ENCODE measurements at places on chromosomes 2 and 18.

GRCh38 chr2:162967147-162967546 lies 128.6 kb upstream of the KCNH7 start:
- no peak for DNase-seq

GRCh38 chr2:47728551-47728950 lies 54.4 kb upstream of the MSH6 start:
- no peak for DNase-seq

- DNase-seq = no peak
These were observed 82.6 kb upstream of the ALPP start for GRCh38 chr2:232295971-232296370.

DNA sequence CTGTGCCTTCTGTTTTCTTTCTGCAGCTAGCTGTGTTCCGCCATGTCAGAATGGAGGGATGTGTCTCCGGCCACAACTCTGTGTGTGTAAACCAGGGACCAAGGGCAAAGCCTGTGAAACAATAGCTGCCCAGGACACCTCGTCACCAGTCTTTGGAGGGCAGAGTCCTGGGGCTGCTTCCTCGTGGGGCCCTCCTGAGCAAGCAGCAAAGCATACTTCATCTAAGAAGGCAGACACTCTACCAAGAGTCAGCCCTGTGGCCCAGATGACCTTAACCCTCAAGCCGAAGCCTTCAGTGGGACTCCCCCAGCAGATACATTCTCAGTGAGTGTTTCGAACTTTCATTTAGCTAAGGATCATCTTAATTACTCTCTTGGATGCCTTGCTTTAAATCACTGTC lies 74.1 kb downstream of the LTBP1 start:
- no peak for DNase-seq

DNA sequence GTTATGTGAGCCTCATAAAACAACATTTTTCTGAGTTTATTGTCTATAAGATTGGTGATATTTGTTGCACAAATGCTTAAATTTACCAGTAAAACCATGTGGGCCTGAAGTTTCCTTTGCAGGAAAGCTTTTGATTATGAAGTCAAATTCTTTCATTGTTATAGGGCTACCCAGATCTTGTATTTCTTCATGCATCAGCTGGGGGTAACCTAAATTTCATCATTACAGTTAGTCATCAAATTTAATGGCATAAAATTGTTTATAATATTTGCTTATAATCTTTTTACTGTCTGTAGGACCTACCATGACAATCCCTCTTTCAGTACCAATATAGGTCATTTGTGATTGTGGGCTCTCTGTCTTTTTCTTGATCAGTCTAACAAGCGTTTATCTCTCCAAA lies 47.8 kb downstream of the SMAD2 start:
- DNase-seq = no peak

DNA sequence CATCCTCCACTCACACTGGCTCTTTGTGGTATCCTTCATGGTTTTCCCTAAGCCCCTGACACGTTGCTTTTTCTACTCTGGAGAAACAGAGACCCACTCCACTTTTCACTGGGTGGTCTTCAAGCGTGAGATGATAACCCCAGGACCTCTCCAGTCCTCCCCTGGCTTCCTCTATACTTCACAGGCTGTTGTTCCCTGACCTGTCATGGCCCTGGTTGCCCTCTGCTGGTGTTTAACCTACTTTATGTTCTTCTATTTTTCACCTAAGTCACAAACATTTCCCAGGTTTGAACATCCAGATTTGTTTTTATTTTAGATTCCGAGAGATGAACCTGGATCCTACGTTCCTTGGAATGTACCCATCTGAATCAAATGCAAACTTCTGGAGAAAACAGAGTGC lies 84.5 kb downstream of the AOX1 start:
- DNase-seq = no peak

GRCh38 chr2:42238644-42239288 lies 69.6 kb downstream of the EML4 start:
- no peak for DNase-seq

- DNase-seq = no peak
These were observed 12.5 kb downstream of the SNORC start for GRCh38 chr2:232882505-232883115.

GRCh38 chr2:29443627-29444026 lies 328.4 kb downstream of the CLIP4 start:
- no peak for DNase-seq

- DNase-seq = no peak
These were observed 204.6 kb downstream of the MTX2 start for GRCh38 chr2:176473851-176474250.

DNA sequence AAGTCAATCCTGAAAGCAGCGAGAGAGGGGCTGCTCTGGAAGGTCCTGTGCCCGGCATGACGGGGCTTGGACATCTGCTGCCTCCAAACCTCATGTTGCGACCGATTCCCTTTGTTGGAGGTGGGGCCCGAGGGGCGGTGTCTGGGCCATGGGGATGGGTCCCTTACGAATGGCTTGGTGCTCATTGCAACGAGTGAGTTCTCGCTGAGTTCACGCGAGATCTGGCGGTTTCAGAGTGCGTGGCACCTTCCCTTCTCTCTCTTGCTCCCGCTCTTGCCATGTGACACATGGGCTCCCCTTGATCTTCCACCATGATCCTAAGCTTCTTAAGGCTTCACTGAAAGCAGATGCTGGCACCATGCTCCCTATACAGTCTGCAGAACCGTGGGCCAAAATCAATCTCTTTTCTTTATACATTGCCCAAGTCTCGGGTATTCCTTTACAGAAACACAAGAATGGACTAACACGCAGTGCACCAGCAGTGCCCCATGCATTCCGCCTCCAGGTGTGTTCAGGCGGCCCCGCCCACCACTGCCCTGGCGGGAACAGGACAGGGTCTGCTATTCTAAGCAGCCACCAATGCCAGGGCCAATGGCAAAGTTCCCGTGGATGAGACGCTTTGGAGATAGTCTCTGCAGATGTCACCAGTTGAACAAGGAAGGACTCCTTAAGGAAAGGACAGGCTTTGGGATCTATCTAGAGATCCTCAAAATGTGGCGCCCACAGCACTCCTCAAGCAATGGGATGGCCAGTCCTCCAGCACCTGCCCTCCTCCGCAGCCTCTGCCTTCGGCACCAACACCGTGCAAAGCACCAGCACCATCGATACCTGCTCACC lies 63.4 kb downstream of the ZNF516 start:
- no peak for DNase-seq

GRCh38 chr18:41966943-41967342 lies 11.9 kb downstream of the PIK3C3 start:
- DNase-seq = no peak

DNA sequence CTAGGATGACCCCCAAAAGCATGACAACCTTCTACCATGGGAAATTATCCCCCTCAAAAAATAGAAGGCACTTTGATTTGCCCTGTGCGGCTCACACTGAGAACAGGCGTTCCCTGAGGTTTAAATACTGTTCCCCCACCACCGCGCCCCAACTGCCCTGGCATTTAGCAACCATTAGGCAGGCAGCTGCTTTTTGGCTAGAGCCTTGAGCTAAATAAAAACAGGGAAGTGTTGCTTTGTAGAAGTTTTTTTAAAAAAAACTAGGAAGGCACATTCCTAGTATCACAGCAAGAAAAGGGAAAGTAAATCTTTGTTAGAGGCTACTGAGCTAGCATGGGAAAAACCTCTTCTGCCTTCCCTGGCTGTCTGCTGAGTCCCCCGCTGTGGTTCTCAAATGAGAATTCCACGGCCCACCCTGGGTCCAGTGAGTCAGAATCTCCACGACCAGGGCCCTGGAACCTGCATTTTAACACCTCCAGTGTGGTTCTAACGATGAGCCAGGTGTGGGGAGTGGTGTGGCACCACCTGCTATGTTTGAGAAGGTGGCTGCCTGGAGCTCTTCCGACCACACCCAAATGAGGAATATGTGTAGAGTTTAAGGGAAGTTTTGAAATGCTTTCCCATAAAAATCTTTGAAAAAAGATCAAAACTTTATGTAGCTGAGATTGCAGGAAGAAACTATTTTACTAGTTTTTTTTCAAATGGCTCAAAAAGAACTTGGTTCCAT lies 66.4 kb downstream of the VIT start:
- no peak for DNase-seq

- no peak for DNase-seq
These were observed 12.2 kb downstream of the PLEK start for GRCh38 chr2:68377137-68377780.

DNA sequence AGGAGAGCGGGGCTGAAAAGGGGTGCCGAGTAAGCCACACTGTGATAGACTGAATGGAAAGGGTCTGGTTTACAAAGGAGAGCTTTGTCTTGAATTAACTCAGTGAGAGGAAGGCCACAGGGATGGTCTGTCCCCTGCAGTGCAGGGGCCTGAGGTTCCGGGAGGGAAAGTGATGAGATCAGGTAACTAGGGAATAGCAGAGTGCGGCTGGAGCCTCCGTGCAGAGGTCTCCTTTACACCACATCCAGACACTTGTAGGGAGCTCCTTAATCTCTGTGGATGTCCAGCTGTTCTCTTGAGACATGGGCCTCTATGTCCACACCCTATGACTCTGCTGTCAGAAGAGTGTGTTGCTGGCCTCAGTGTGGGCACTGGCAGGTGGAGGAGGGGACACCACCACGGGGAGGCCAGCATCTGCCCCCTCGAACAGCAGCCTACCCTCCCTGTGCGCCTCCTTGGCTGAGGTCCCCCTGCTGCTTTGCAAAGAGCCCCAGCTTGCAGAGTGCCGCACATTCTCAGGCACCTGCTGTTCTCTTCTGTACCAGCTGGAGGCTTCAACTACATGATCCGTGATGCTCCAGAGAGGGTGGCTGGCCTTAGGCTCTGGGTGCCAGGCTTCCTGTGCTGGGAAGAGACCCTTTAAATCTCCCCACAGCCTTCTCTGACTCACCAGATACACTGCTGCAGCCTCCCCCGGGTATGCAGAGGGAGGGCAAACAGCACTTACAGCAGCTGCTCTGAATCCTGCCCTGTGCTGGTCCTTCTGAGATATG lies 25.9 kb downstream of the ENOSF1 start:
- DNase-seq = no peak

GRCh38 chr18:75204732-75205513 lies 4.0 kb downstream of the PTGR3 start:
- no peak for DNase-seq

DNA sequence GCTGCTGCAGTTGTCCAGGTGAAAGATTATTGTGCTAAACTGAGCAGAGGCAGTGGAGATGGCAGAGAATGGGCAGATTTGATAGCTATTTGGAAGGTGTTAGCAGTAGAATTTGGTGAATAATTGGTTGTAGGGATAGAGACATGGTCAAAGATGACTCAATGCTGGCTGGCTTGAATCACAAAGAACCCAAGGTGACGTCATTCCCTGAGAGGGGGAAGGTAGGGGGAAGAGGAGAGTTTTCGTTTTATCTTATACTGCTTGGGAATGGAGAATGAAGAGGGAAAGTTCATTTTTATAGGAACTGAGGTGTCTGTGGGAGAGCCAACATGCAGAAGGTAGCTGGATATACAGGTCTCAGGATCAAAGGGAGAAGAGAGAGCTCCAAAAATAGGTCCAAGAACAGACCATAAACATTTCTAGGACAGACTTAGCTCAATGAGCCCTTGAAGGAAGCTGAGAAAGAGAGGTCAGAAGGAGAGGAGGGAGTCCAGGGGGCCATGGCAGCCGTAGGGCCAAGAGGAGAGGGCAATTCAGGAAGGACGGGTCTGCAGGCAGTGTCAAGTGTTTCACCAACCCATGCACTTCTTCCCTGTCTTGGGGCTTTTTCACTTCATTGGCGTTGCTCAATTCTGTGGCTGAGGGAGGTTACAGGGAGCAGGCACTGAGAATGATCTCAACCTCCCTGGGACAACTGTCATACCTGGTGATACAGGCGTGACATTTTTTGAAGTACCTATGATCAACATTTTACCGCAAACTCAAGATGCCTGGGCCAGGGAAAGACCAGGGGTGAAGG lies 281.3 kb downstream of the TDRD15 start:
- no peak for DNase-seq

- no peak for DNase-seq
These were observed 285.6 kb upstream of the ACVR2A start for GRCh38 chr2:147559070-147559725.

DNA sequence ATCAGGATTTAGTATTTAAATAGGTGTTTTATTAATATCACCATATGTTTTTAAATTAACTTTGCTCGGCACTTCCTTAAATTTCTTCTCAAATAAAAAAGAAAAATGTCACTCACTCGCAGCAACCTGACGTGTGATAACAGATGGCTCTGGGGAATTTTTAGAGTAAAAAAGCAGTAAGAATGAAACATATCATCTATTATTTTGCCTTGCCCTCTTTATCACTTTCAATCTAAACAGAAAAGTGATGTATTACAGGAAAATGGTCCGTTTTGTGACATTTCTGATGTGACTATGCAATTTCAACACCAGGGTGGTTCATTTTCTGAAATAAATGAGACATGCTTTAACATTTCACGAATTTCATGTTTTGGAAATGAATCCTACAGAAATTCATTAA lies 1368.0 kb upstream of the LRRTM1 start:
- no peak for DNase-seq

- no peak for DNase-seq
These were observed 23.3 kb upstream of the DAW1 start for GRCh38 chr2:227848146-227848545.

- DNase-seq = no peak
These were observed 60.0 kb upstream of the AGAP1 start for GRCh38 chr2:235433860-235434259.

DNA sequence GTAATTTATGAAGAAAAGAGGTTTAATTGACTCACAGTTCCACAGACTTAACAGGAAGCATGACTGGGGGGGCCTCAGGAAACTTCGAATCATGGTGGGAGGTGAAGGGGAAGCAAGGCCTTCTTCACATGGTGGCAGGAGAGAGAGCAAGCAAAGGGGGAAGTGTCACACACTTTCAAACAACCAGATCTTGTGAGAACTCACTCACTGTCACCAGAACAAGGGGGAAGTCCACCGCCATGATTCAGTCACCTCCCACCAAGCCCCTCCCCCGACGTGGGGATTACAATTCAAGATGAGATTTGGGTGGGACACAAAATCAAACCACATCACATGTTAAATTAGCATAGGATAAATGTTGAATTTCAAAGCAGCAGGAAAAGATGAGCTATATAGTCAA lies 56.2 kb downstream of the STRADB start:
- no peak for DNase-seq

DNA sequence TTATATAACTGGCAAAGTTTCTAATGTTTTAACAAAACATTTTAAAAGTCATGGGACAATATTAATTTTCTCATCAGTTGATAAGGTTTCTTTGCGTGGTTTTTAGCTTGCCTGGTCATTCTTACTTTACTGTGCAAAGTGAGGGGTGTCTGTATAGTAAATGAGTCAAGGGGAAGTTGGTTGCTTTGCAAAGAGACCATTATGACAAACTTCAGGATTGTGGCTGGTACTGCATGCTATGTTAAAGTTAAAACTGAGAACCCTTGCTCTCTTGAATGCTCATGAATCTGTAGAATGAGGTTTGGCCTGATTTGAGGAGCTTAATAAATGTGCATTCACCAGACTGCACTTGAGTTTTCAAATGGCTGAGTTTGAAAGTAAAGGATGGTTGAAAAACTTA lies 47.0 kb downstream of the COL4A4 start:
- no peak for DNase-seq

DNA sequence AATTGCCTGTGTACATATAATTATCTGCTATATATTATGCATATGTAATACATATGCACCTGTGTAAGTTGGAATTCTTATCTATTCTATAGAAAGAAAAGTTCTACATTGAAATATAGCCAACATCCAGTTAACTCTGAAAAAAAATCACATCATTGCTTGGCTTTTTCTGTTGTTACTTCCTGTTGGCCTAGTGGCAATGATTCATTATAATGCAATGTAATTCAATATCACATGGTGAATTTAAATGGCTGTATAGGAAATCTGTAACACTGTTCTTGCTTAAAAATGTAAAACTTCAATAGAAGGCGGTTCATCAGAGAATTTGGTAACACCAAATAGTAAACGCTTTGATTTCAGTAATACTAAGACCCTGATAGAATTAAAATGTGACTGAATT lies 44.5 kb upstream of the MAP4K3 start:
- DNase-seq = no peak

All from cortex of kidney (tissue), 1 donor.